ENCODE measurements at places on chromosomes 3 and 15.

DNA sequence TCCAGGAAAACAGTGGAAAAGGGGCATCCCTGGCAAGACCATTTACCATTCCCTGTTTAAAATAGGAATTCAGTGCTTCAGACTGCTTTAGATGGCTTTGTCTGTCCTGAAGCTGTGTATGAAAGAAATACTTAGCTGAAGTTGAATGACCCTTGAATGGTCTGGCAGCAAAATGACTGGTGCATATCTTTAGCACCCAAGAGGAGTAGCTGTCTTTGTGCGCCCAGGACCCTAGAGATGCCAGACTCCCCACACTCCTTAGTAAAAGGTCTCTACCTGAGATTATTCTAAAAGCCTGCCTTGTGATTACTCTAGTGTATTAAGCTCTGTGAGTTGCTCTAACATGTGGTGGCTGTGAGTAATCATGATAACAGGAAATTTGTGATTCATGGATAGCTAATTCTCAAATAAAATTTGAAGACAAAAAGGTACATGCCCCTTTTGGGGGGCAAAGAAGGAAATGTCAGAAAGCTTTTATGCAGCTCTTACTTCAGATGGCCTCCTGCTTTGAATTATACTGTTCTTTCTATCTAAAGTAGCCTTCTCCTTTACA lies 3.2 kb downstream of the MAPKBP1 start:
- no peak for DNase-seq

GRCh38 chr3:107989661-107990060 lies 101.2 kb downstream of the CD47 start:
- no peak for DNase-seq

DNA sequence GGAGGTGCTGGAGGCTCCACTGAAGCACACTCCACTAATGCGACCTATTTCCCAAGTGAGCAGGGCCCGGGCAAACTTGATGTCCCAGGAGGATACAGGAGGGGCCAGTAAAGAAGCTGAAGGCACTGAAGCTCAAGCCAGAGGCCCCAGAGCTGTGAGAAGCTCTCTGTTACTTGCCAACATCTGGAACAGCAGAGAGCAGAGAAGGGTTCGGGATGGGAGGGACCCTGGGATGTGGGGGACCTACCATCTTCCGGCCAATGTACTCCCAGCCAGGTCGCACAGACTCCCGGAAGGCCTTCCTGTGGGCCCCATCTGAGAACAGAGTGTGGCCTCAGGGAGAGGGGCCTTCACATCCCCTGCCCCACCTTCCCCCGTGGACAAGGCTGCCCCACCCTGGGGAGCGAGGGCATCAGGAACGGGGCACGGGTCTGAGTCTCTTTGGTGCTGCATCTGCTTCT lies 3.1 kb downstream of the HHATL start:
- no peak for DNase-seq

DNA sequence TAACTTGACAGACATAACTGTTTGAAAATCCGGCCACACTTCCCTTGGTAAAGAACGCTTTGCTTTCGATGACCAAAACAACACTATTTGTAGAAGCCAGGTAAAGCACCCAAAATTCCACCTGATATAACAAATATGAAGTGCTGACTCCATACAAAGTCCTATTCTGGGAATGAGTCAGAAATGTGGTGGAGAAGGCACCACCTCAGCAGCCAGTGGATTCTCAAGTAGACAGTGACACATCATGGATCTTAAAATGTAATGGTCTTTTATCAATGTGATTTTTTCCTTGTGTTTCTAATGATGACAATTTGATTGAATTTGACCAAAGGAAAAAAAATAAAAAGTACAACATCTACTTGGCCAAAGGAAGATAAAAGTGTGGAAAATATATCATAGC lies 135.0 kb upstream of the WNT5A start:
- no peak for DNase-seq

- no peak for DNase-seq
Measured at GRCh38 chr3:52218937-52219650, 6.4 kb downstream of the TLR9 start.

GRCh38 chr15:28942571-28942970 lies 56.8 kb downstream of the APBA2 start:
- DNase-seq = no peak

- peak; percentile 29 for DNase-seq
Measured at GRCh38 chr3:16802389-16802788, 82.4 kb upstream of the PLCL2 start.

GRCh38 chr3:31184261-31185061 lies 290.0 kb upstream of the GADL1 start:
- no peak for DNase-seq

GRCh38 chr15:25065286-25065685 lies 110.5 kb downstream of the SNRPN start:
- DNase-seq = no peak

DNA sequence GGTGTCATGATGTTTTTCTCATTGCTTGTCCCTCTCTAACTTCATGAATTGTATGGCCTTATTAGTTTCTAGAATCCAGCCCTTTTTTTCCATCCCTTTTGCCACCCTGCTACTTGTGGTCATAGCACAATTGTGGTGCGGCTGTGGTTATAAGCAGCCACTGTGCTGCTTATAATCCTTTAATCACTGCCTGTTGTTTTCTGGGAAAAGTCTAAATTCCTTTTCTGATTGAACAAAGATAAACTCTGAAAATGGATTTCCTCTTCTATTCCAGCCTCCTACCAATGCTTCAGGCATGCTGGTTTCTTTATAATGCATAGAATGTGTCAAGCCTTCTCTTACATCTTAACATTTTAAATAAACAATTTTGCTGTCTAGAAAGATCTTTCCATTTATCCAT lies 319.5 kb downstream of the C3orf38 start:
- no peak for DNase-seq

DNA sequence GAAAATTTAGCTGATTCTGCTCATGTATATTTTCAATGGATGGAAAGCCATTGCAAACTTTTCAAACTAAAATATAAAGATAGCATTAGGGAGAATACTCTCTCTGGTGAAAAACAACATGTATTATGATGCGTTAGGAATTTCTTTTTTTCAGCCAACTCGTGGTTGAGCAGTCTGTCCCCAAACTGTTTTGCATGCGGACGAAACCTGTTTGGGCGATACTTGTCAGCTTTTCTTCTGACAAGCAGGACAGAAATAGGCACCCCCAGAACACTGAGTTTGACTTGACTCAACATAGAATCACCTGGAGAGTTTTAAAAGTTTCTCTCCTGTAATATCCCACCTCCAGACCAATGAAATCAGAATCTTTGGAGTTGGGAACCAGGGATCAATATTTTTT lies 417.5 kb upstream of the TPRG1 start:
- no peak for DNase-seq

GRCh38 chr15:53389271-53390037 lies 370.0 kb downstream of the WDR72 start:
- no peak for DNase-seq
